ENCODE measurements at places on chromosomes 1 and 21. TPM values are rescaled to one million over a fixed set of nuclear protein-coding genes. Genes with fewer than 3 reads are reported as not detected.

CD1E gene
- 0.73 TPM for total RNA-seq

PLEKHA6 gene
- total RNA-seq: 0.10 TPM

SLC66A1 gene
- 8.5 TPM for total RNA-seq

TRABD2B gene
- not detected for total RNA-seq

FTCD gene
- total RNA-seq: not detected

GRCh38 chr1:37438037-37438868 lies 36.1 kb upstream of the ZC3H12A start:
- H3K4me3 ChIP-seq: no peak overlapping the region
- no peaks in the 10 kb centered on the region for H3K36me3 ChIP-seq
- H3K4me1 ChIP-seq: peaks cover 5% of the 10 kb centered on the region

Data from natural killer cell (primary cell).